Femur (tissue), 1 donor: ENCODE measurements at places on chromosomes 16 and 17.
A peak's percentile ranks its signal among the peaks of the same experiment; 100 is the strongest.

DNA sequence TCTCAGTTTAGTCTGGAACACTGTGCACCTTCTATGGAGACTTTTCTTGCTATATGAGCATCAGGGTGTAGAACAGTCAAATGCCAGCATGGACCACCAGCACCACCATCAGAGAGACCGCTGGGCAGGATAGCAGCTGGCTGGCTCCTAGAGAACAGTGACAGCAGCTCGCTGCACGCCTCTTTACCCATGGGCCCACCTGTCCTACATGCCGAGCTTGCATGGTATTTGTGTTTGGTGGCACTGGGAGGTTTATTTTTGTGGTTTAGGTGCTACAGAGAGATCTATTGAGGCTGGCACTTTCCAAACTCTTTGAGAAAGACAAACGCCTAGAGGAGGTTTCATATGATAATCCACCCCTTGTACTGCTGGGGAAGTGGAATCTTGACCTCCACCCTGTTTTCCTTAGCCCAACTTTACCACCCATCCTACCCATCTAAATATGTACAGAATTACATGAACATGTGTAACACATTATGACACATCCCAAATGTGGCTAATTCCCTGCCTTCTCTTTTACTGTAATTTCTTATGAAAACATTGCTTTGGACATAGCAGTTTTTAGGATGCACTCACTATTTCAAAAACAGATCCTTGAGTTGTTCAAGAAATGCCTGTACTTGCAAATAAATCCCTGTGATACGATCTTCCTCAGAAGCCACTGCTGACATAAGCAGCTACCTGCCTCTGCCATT is 46.3 kb downstream of the COG7 start:
- no peak for DNase-seq

DNA sequence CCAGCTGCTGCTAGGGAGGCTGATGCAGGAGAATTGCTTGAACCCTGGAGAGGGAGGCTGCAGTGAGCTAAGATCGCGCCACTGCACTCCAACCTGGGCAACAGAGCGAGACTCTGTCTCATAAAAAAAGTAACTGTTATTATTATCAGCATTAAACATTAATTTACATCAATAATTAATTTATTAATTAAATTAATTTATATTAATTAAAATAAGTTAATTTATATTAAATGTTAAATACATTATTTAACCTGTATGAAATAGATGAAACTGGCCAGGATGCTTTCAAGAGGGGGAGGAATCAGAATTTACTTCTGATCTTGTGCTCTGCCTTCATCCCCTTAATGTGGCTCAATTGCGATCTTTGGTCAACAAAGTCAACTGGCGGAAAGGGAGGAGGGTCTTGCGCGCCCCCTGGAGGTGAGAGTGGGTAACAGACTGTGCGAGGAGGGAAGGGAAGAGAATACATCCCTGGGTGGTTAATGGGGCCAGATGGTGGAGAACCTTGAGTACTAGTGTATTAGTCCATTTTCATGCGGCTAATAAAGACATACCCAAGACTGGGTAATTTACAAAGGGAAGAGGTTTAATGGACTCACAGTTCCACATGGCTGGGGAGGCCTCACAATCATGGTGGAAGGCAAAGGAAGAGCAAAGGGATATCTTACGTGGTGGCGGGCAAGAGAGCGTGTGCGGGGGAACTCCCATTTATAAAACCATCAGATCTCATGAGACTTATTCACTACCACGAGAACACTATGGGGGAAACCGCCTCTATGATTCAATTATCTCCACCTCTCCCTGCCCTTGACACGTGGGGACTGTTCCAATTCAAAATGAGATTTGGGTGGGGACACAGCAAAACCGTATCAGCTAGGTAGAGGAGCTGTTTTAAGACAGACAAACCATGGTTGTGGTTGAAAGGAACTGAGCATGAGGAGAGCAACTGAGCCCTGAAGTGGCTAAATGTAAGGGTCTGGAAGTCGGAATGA is 15.7 kb upstream of the CPPED1 start:
- DNase-seq: peak; percentile 70

- no peak for DNase-seq
Observed at GRCh38 chr16:67356396-67356795, 29.8 kb downstream of the LRRC36 start.

GRCh38 chr16:8928467-8928957 is 35.2 kb downstream of the USP7 start:
- DNase-seq: no peak

- no peak for DNase-seq
Observed at GRCh38 chr16:79182616-79183015, 417.9 kb downstream of the MAF start.

DNA sequence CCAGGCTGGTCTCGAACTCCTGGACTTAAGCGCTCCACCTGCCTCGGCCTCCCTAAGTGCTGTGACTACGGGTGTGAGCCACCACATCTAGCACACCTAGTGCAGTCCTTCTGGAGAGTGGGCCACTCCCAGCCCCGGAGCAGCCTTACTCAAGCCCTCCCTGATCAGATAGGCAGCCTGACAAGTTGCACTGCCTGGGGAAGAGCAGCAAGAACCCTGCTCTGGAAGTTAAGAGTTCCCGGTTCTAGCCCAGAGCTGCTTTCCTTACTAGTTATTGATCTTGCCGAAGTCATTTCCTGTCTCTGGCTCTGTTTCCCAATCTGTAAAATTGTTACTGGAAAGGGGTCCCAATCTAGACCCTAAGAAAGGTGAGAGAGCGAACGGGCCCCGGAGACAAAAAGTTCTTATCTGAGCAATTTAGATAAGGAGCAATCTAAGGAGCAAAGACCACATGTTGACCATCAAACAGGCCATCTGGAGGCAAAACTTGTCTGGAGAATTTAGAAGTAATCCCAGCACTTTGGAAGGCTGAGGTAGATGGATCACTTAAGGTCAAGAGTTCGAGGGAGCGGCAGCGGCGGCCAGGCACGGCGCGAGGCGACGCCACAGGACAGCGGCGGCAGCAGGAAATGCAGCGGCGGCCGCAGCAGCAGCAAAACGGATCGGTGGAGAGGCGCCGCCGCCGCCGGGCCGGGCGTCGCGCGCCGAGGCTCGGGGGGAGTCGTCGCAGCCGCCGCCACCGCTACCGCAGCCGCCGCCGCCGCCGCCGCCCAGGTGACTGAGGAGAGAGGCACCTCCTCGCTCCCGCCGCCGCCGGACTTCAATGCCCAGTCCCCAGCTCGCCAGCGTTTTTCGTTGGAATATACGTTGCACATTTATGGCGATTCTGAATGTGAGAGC is 4.3 kb upstream of the NAGLU start:
- peak; percentile 61 for DNase-seq

- no peak for DNase-seq
Observed at GRCh38 chr17:40597556-40598300, 32.5 kb upstream of the CCR7 start.

- no peak for DNase-seq
Observed at GRCh38 chr16:50756473-50756872, 14.6 kb downstream of the CYLD start.

GRCh38 chr16:912684-913613 is 57.8 kb downstream of the LMF1 start:
- DNase-seq: peak; percentile 64

GRCh38 chr17:14396547-14396946 is 95.7 kb downstream of the HS3ST3B1 start:
- no peak for DNase-seq

- no peak for DNase-seq
Observed at GRCh38 chr16:57500578-57501111, 14.4 kb upstream of the DOK4 start.

GRCh38 chr17:4100883-4101756 is 41.7 kb downstream of the ZZEF1 start:
- no peak for DNase-seq

GRCh38 chr17:55845385-55845784 is 94.5 kb downstream of the PCTP start:
- DNase-seq: peak; percentile 78

GRCh38 chr17:700504-701094 is 14.0 kb downstream of the VPS53 start:
- DNase-seq: no peak
